ENCODE measurements at places on chromosomes 1 and 21.

GRCh38 chr1:40003156-40004093 lies 37.1 kb upstream of the CAP1 start:
- no peak for DNase-seq

GRCh38 chr1:77347646-77348045 lies 65.8 kb downstream of the AK5 start:
- no peak for DNase-seq

- no peak for DNase-seq
Measured at GRCh38 chr1:173255214-173255813, 48.2 kb upstream of the TNFSF4 start.

DNA sequence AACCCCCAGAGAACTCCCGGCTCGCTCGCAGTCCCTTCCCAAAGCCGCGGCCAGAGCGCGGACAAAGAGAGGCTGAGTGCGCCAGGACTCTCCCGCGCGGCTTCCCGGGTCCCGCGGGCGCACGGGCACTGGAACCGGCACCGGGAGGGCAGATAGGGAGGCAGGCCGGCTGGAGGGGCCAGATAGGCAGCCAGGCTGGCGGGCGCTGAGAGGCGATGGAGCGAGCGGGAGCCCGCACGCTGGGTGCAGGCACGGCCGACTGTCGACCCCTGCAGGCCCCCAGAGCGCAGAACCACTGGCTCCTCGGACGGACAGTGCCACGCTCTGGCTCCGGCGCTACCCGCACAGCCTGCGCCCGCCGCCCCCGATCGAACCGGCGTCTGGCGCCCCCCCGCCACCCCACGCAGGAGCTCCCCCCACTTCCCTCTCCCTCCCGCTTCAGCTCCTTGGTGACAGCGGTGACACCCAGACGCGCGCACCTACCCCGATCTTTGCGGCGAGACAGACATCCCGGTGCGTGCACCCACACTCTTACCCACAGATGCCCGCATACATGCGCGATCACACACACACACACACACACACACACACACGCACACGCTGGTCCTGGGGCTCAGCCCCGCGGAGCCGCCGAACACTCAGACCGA lies 534 bp downstream of the SLC6A9 start:
- peak; percentile 70 for DNase-seq

DNA sequence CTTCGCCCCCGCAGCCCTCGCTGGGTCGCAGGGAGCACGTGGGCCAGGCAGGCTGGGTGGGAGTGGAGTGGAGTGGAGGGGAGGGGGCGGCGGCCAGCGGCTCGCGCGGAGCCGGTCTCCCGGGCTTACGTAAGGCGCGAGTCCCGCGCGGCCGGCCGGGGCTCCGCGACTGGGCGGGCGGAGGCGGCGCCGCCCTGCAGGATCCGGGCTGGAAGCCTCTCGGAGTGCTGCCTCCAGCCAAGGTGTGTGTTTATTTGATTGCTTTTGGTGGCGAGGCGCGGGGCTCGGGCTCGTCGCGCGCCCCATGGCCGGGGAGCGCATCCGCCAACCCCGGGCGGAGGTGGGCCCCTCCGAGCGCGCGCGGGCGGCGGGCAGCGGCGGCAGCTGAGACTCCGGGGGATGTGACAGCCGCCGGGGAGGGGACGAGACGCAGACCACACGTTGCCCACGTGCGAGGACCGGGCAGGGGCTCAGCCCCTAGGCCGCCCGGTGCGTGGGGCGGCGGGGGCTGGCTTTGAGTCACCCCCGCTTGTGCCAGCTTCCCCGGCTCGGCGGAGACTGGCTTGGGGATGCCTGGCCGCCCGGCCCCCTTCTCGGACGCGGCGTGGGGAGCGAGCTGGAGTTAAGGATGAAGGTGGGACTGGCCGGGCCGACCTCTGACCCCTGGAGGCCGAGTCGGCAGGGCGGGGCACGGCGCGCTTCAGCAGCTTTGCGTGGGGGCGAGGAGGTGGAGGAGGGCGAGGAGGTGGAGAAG lies 402 bp upstream of the AK4 start:
- DNase-seq: peak; percentile 52

DNA sequence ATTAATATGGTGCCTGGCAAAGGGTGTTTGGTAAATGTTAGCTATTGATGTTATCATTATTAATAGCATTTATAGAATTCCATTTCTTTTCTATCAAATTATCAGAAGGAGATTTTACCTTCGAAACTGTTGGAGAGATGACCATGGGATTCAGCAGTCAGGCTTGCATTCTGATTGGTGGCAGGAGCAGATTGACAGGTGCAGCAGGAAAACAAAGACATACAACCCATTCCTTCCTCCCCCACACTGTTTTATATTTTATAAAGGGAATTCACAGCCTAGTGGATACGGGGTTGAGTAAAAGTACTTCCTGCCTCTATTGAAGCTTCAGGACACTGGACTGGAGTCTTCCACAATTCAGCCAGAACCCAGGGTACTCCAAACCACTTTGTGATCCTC lies 55.1 kb upstream of the SYT14 start:
- no peak for DNase-seq

GRCh38 chr1:18575620-18576019 lies 55.0 kb upstream of the PAX7 start:
- DNase-seq: no peak

- no peak for DNase-seq
Measured at GRCh38 chr1:232111611-232112010, 485.0 kb downstream of the DISC1 start.

DNA sequence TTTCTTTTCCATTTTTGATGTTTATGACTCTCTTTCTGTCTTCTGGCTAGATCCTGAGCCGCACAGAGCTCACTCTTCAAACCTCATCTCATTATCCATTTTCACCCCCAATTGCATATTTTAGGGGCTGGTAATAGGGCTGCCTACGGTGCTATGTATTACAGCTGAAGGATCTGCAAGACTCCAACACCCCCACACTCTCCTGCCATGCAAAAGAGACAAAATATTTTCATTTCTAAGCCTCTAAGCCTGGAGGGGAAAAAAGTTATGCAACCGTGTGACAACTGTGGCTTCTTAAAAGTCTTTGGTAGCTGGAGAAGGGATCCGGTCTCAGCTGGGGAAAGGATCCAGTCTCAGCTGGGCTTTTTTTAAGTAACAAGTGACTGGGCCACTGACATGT lies 311.6 kb downstream of the NPHP4 start:
- no peak for DNase-seq

- DNase-seq: no peak
Measured at GRCh38 chr1:212587016-212587887, 21.3 kb upstream of the ATF3 start.

GRCh38 chr1:113940365-113941244 lies 11.5 kb downstream of the HIPK1 start:
- no peak for DNase-seq
